ENCODE measurements at places on chromosomes 11 and 22. TPM values are rescaled to one million over a fixed set of nuclear protein-coding genes. Genes with fewer than 3 reads are reported as not detected.

GRCh38 chr22:35558031-35558430 lies 17.4 kb downstream of the RASD2 start:
- H3K4me1 ChIP-seq, result peaks cover 8% of the 10 kb centered on the region
- H3K27ac ChIP-seq, result no peak overlapping the region
- DNase-seq, result no peak
- peaks cover 23% of the 10 kb centered on the region for H3K27me3 ChIP-seq
- no peak overlapping the region for H3K4me3 ChIP-seq

- H3K4me3 ChIP-seq, result no peak overlapping the region
- H3K4me1 ChIP-seq, result no peaks in the 10 kb centered on the region
- peaks cover 2% of the 10 kb centered on the region for H3K27me3 ChIP-seq
- no peak overlapping the region for H3K27ac ChIP-seq
- no peak for DNase-seq
- no peaks in the 10 kb centered on the region for H3K36me3 ChIP-seq
These were observed 17.2 kb downstream of the SLC25A18 start for GRCh38 chr22:17580441-17581031.

GRCh38 chr22:35719212-35719875 lies 1.7 kb downstream of the APOL5 start:
- no peak overlapping the region for H3K27ac ChIP-seq
- DNase-seq, result no peak
- H3K4me3 ChIP-seq, result no peak overlapping the region
- no peaks in the 10 kb centered on the region for H3K36me3 ChIP-seq
- no peaks in the 10 kb centered on the region for H3K4me1 ChIP-seq

- no peaks in the 10 kb centered on the region for H3K4me1 ChIP-seq
- H3K27ac ChIP-seq, result no peak overlapping the region
- H3K4me3 ChIP-seq, result no peak overlapping the region
- DNase-seq, result no peak
- no peaks in the 10 kb centered on the region for H3K27me3 ChIP-seq
These were observed 153.6 kb upstream of the SORL1-AS1 start for GRCh38 chr11:121606354-121606753.

- H3K4me1 ChIP-seq, result no peaks in the 10 kb centered on the region
- no peak for DNase-seq
- no peaks in the 10 kb centered on the region for H3K27me3 ChIP-seq
- H3K36me3 ChIP-seq, result no peaks in the 10 kb centered on the region
- no peak overlapping the region for H3K4me3 ChIP-seq
These were observed 773.0 kb upstream of the LUZP2 start for GRCh38 chr11:23723861-23724260.

DNA sequence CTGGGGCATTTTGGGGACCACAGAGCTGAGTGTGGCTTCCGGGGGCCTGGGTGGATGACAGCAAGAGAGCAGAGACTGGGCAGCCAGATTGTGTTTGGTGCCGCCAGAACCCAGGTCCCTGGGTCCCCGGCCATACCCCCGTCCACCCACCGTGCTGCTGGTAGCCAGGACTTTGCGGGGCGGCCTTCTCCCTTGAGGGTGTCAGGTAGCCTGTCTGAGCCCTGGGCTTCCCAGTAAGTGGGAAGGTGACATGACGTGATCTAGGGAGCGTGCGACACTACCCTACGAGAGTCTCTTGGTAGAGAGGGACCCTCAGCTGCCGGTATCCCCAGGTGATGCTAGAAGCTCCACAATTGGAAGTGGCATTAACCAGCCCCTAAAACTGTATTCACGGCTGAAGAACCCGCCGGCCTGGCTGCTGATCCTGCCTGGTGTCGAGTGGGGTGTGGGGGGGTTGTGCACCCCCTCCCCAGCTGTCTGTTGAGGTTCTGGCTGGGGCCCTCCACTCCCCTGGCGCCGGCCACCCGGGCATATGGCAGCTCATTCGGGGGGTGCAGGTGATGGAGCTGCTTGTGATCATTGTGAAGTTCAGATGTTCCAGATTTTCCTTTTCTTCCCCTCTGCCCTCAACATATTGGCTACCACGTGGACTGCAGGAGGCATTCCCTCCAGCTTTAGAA lies 66.9 kb downstream of the MPPED1 start:
- H3K36me3 ChIP-seq, result no peaks in the 10 kb centered on the region
- DNase-seq, result no peak
- peaks cover 5% of the 10 kb centered on the region for H3K4me1 ChIP-seq
- H3K4me3 ChIP-seq, result no peak overlapping the region
- no peaks in the 10 kb centered on the region for H3K27me3 ChIP-seq

DNA sequence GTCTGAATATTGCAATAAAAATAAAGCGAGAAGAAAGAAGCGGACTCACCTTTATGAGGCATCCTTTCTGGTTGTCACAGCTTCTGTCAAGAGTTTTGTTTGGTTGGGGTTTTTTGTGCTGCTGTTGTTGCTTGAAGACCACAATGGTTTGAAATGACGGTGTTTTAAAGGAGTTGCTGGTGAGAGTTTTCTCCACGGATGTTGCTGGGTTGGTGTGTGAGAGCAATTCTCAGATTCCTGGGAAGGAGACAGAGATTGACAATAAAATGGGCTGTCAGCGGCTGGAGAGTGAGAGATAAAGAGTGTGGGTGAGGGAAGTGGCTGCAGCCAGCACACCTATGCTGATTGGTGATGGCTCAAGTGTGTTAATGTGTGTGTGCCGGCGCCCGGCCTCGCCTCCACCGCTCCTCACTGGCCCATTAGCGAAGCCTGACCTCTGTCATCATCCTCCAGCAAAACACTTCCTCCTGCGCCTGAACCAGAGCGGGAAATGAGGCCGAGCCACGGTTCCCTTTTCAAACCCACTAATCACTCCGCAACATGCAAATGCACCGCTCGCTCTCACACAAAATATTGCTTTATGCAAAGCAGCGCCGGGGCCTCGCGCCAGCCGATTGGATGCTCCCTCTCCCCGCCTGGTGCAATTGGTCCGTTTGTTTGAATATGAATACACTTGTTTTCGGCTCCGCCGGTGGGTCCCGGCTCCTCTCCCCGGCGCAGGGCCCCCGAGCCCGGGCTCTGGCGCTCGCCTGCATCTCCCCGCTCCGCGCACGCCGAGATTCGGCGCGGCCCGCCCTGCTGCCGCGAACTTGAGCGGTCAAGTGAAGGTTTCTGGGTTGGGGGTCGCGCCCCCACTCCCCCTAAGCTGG lies at the start of gene PAX6:
Gene PAX6, minus strand, starts transcription at position 544 of the 869 bp plus-strand sequence. CDS start 4,911 bp downstream, outside the sequence.
- H3K27ac ChIP-seq, result peak within 1 kb of the TSS; percentile 67
- H3K36me3 ChIP-seq, result peaks cover 15% of the 10 kb centered on the region
- peaks cover 80% of the 10 kb centered on the region for H3K27me3 ChIP-seq
- H3K4me1 ChIP-seq, result peaks cover 35% of the 10 kb centered on the region
- H3K4me3 ChIP-seq, result peak within 1 kb of the TSS; percentile 58
- DNase-seq, result peak; percentile 40

DNA sequence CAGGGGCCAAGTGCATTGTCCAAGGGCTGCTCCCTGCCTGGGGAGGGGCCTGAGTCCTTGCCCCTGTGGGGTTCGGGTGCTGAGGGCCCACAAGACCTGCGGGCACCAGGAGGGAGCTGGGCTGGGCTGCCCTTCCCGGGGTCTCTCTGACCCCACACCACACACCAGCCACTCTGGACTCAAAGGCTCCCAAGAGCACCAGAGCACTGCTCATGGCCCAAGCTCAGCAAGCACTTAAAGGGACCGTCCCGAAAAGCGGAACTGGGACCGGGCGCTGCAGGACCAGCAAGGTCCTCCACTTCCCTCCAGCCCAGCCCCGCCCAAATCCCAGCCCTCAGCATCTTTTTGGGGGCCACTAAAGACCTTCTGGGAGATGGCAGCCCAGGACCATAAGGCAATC lies 5.3 kb downstream of the LSP1 start:
- no peak overlapping the region for H3K27ac ChIP-seq
- peaks cover 18% of the 10 kb centered on the region for H3K4me1 ChIP-seq
- no peak overlapping the region for H3K4me3 ChIP-seq
- no peaks in the 10 kb centered on the region for H3K27me3 ChIP-seq

- H3K4me1 ChIP-seq, result no peaks in the 10 kb centered on the region
- no peak for DNase-seq
- H3K4me3 ChIP-seq, result no peak overlapping the region
- H3K36me3 ChIP-seq, result no peaks in the 10 kb centered on the region
These were observed 21.2 kb upstream of the BLID start for GRCh38 chr11:122137078-122137793.

- H3K4me1 ChIP-seq, result no peaks in the 10 kb centered on the region
- H3K36me3 ChIP-seq, result no peaks in the 10 kb centered on the region
- no peak overlapping the region for H3K4me3 ChIP-seq
- H3K27me3 ChIP-seq, result peaks cover 57% of the 10 kb centered on the region
- DNase-seq, result no peak
These were observed 20.6 kb downstream of the SLC5A1 start for GRCh38 chr22:32063701-32064100.

DNA sequence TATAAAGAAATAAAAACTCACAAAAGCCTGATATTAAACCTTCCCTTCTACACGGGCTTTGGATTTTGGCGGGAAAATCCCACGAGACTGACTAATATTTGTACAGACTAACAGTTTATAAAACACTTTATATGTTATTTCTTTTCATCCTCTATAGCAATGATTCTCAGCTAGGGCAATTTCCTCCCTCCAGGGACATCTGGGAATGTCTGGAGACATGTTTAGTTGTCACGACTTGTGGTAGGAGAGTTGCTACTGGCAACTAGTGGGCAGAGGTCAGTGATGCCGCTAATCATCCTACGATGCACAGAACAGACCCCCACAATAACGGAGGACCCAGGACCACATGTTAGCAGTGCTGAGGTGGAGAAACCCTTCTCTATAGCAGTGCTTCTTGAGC lies 304.8 kb upstream of the PITPNB start:
- no peak overlapping the region for H3K27ac ChIP-seq
- no peaks in the 10 kb centered on the region for H3K4me1 ChIP-seq
- DNase-seq, result no peak
- no peak overlapping the region for H3K4me3 ChIP-seq
- peaks cover 4% of the 10 kb centered on the region for H3K27me3 ChIP-seq
- no peaks in the 10 kb centered on the region for H3K36me3 ChIP-seq

PTPN5 gene
- not detected for total RNA-seq

OR10D3 gene
- not detected for total RNA-seq

AP1B1 gene
- 70.2 TPM for total RNA-seq

CDC45 gene
- total RNA-seq, result 53.2 TPM

DRD2 gene
- 0.30 TPM for total RNA-seq

YPEL4 gene
- 2.2 TPM for total RNA-seq

All from activated CD4-positive, alpha-beta memory T cell treated with anti-CD3 and anti-CD28 coated beads, Interleukin-2, amount 10 ng/mL, durations not matched to agents 7 days and 5 days (primary cell).